ENCODE measurements at places on chromosomes 5 and 9. TPM values are rescaled to one million over a fixed set of nuclear protein-coding genes. Genes with fewer than 3 reads are reported as not detected.

- no peaks in the 10 kb centered on the region for H3K27me3 ChIP-seq
- no peak overlapping the region for H3K4me3 ChIP-seq
- H3K27ac ChIP-seq, result no peak overlapping the region
- DNase-seq, result no peak
These were observed 38.0 kb downstream of the HMGXB3 start for GRCh38 chr5:150038547-150038946.

DNA sequence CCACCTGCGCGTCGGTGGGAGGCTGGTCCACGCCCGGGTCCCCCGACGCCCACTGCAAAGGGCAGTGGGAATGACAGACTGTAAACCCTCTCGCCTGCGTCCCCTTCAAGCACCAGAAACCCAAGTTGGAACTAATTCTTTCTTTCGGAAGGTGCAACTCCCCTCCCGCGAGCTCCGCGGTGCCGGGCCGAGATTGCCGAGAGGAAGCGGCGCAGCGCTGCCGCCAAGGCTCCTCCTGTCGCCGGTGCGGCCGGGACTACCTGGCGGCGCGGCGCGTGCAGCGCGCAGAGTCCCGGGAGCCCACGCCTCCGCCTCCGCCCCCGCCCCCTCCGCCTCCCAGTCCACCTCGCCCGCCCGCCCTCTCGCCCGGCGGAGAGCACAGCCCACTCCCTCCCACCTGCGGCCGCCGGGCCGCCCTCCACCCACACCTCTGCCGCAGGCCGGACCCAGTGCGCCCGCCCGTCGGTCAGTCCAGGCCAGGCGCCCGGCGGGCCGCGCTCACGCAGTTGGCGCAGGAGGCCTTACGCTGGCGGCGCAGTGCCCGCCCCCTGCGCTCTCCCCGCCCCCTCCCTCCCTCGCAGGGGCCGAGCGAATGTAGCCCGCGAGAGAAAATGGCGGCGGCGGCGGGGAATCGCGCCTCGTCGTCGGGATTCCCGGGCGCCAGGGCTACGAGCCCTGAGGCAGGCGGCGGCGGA is at the start of gene MAP3K1:
Gene MAP3K1 (plus strand): TSS at position 587 of the 695 bp plus-strand sequence. CDS start 25 bp downstream, at position 612.
- no peaks in the 10 kb centered on the region for H3K36me3 ChIP-seq
- H3K4me1 ChIP-seq, result no peaks in the 10 kb centered on the region
- H3K4me3 ChIP-seq, result peak within 1 kb of the TSS; percentile 65
- peak within 1 kb of the TSS; percentile 92 for H3K27ac ChIP-seq
- H3K27me3 ChIP-seq, result no peaks in the 10 kb centered on the region

- no peak overlapping the region for H3K27ac ChIP-seq
- peak; percentile 60 for DNase-seq
- H3K27me3 ChIP-seq, result no peaks in the 10 kb centered on the region
- no peak overlapping the region for H3K4me3 ChIP-seq
These were observed 525.6 kb downstream of the PDE4D start for GRCh38 chr5:59367791-59368394.

DNA sequence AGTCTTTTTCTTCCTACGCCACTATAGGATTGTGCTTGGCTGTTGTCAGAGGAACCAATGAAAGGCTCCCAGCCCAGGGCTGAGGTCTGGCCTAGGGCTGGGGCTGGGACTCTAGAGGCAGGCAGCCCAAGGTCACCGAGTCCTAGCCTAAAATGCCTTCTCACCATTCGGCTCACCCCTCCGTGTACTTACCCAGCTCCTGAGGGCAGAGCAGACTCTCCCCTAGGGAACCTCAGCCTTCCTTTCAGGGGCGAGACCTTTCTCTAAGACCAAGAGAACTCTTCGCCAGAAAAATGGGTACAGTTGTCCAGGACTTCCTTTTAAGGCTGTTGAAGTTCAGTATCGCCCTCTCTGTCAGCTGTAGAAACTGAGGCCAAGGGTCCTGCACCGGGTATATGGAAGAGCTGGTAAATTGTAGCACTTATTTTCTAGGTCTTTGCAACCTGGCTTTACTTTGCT is 1.7 kb upstream of the SPRY4 start:
- H3K27me3 ChIP-seq, result no peaks in the 10 kb centered on the region
- no peaks in the 10 kb centered on the region for H3K36me3 ChIP-seq

- no peaks in the 10 kb centered on the region for H3K4me1 ChIP-seq
- DNase-seq, result peak; percentile 50
- no peak overlapping the region for H3K4me3 ChIP-seq
- no peaks in the 10 kb centered on the region for H3K27me3 ChIP-seq
- H3K36me3 ChIP-seq, result no peaks in the 10 kb centered on the region
These were observed 26.2 kb downstream of the OSMR start for GRCh38 chr5:38871790-38872551.

- no peak overlapping the region for H3K27ac ChIP-seq
- H3K4me3 ChIP-seq, result no peak overlapping the region
- no peaks in the 10 kb centered on the region for H3K36me3 ChIP-seq
- H3K4me1 ChIP-seq, result no peaks in the 10 kb centered on the region
- DNase-seq, result no peak
These were observed 75.6 kb downstream of the S1PR3 start for GRCh38 chr9:89066835-89067234.

GRCh38 chr5:133459474-133460160 is 152.7 kb downstream of the FSTL4 start:
- DNase-seq, result no peak
- H3K36me3 ChIP-seq, result no peaks in the 10 kb centered on the region
- H3K27me3 ChIP-seq, result no peaks in the 10 kb centered on the region
- no peak overlapping the region for H3K4me3 ChIP-seq

- H3K27me3 ChIP-seq, result no peaks in the 10 kb centered on the region
- H3K36me3 ChIP-seq, result no peaks in the 10 kb centered on the region
- no peak overlapping the region for H3K4me3 ChIP-seq
- H3K27ac ChIP-seq, result no peak overlapping the region
- peaks cover 17% of the 10 kb centered on the region for H3K4me1 ChIP-seq
- no peak for DNase-seq
These were observed 30.4 kb downstream of the DPYSL3 start for GRCh38 chr5:147479444-147479843.

DNA sequence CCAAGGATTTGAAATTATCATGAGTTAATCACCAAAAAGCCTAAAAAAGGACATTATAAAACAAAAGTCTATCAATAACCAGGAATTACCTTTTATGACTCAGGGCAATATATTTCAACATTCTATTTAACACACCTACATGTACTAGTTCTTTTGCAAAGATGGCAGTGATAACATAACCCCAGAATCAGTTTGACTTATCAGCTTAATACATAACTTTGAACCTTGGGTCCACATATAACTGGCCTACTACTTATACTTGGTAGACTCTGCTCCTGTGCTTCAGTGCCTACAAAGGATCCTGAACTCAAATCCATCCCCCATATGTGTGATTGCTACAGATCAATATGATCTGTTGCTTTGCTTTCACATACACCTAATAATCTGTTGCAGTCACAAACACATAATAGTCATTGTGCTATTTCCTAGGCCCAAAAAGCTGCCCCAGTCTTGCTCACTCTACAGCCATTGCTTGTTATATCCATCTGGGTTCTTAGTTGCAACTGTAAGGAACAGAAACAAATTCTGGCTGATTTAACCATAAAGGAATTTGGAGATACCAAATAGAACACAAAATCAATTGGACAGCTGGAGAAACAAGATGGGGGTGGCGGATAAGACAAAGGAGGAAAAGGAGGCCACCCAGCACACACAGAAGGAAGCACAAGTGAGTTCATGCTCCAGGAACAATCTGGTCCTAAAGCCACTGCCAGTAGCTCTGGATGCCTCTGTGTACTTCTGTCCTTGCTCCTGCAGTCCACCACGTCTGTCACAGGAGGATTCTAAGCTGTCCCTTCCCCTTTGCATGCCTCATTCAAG is 25.5 kb downstream of the DEPDC1B start:
- no peak for DNase-seq
- no peaks in the 10 kb centered on the region for H3K4me1 ChIP-seq
- H3K27ac ChIP-seq, result no peak overlapping the region
- H3K4me3 ChIP-seq, result no peak overlapping the region
- no peaks in the 10 kb centered on the region for H3K36me3 ChIP-seq
- no peaks in the 10 kb centered on the region for H3K27me3 ChIP-seq

- H3K27ac ChIP-seq, result no peak overlapping the region
- no peaks in the 10 kb centered on the region for H3K36me3 ChIP-seq
- no peak for DNase-seq
- no peaks in the 10 kb centered on the region for H3K27me3 ChIP-seq
- H3K4me3 ChIP-seq, result no peak overlapping the region
These were observed 12.0 kb upstream of the TOR2A start for GRCh38 chr9:127746959-127747569.

DNA sequence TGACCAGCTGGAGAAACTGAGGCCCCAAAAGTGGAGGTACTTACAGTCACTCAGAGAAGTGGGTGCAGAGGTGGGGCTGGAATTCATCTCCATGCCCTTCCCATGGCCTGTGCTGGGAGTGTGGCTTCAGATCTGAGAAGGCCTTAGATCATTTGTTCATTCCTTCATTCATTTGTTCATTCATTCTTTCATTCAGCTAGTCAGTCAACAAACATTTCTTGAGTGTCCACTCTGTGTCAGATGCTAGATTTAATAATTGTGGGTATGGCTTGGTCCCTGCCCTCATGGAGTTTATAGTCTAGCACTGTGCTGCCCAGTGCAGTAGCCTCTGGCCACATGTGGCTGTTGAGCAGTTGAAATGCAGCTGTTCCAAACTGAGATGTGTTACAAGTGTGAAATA is 19.0 kb upstream of the CRB2 start:
- no peaks in the 10 kb centered on the region for H3K36me3 ChIP-seq
- H3K27ac ChIP-seq, result no peak overlapping the region
- no peaks in the 10 kb centered on the region for H3K27me3 ChIP-seq
- H3K4me1 ChIP-seq, result no peaks in the 10 kb centered on the region

DNA sequence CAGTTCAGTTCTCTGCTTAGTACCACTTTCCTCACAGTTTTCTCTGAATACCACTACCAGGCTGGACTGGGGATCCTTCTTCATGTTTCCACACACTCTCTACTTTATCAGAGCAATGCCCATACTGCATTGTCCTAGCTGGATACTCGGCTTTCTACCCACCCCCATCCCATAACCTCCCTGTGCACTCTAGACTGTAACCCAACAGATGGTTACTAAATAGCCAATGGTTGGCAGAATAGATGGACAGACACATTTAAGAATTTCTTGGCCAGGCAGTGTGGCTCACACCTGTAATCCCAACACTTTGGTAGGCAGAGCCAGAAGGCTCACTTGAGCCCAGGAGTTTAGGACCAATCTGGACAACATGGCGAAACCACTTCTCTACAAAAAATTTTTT is 22.8 kb downstream of the CDK5RAP2 start:
- no peaks in the 10 kb centered on the region for H3K36me3 ChIP-seq
- H3K4me1 ChIP-seq, result no peaks in the 10 kb centered on the region
- no peaks in the 10 kb centered on the region for H3K27me3 ChIP-seq
- no peak overlapping the region for H3K4me3 ChIP-seq
- H3K27ac ChIP-seq, result no peak overlapping the region

- H3K36me3 ChIP-seq, result no peaks in the 10 kb centered on the region
- peaks cover 20% of the 10 kb centered on the region for H3K4me1 ChIP-seq
- H3K4me3 ChIP-seq, result peak overlapping the region; percentile 88
These were observed 29.4 kb upstream of the IL17B start for GRCh38 chr5:149408252-149409099.

DNA sequence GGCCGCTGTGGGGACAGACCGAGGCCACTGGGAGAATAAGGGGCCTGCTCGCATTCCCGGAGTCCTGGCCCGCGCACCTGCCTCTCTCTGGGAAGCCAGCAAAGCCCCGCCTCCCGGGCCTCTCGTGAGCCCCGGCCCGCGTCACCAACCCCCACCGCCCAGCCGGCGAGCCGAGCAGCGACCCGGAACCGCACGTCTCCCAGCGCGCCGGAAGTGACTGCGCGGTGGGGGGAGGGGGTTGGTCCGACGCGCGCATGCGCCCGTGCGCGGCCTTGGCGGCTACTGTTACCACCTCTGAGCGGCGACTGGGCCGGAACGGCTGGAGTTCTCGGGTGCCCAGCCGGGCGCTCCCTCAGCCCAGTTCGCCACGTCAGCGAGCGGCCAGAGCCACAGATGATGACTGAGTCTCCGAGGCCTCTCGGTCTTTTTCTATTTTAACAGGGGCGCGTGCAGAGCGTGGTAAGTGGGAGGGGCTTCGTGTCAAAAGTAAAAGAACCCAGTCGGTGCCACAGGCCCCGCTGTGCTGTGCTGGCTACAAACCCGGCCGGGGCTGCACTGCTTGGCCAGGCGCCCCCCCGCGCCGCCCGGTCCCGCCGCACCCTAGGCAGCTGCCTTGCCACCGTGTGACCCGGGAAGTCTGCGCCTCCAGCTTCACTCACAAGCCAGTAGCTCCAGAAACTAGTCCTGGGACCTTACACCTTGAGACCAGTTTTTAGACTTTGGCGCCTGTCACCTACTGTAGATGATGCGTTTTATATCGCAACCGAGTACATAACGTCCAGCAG is at the start of gene GOLGA1:
Gene GOLGA1 (minus strand): TSS at position 190 of the 785 bp plus-strand sequence. CDS start 2,372 bp downstream, outside the sequence.
- peak; percentile 95 for DNase-seq
- no peaks in the 10 kb centered on the region for H3K4me1 ChIP-seq
- H3K27ac ChIP-seq, result peak within 1 kb of the TSS; percentile 90
- no peaks in the 10 kb centered on the region for H3K27me3 ChIP-seq
- peak within 1 kb of the TSS; percentile 58 for H3K4me3 ChIP-seq
- no peaks in the 10 kb centered on the region for H3K36me3 ChIP-seq

The MYO10 gene
- total RNA-seq, result 29.0 TPM

The CNTNAP3 gene
- total RNA-seq, result 9.0 TPM

The BTNL3 gene
- total RNA-seq, result not detected

The CCDC192 gene
- total RNA-seq, result not detected

The PCDHGA10 gene
- total RNA-seq, result 2.4 TPM

The PDE8B gene
- total RNA-seq, result 13.5 TPM

The TMED9 gene
- total RNA-seq, result 44.4 TPM

The MGAT4B gene
- 86.1 TPM for total RNA-seq

The RHOBTB3 gene
- 126 TPM for total RNA-seq

The IFNA2 gene
- total RNA-seq, result not detected

Measured in uterus (tissue), 4 donors.